ENCODE measurements at places on chromosomes 12 and 14.
A peak's percentile ranks its signal among the peaks of the same experiment; 100 is the strongest.

DNA sequence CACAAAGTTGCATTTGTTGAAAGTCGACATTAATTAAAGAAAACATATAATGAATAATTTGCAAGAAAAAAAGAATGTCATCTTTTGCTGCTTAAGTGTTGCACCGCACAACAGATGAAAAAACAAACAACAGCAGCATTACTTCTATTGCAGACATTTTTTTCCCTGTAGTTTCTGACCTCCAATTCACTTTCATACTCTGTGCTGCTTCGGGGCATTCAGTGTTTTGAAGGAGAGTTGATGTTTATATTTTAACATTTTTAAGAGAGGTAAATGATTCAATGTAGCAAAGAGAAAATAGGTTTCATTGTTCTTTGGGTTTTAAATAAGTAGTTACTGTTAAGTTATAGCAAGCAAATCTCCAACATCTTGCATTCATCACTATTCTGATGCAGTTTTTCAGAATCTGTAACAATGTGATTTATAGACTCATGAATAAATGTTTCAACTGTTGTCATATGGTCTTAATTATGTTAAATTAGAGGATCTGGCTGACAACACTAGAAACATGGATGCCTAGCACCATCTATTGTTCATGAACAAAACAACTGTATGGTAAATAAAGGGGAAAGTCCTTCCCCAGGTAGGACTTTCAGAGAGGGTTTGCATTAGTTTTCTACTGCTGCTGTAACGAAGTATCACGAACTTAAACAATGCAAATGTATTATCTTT lies 168.1 kb downstream of the BCAT1 start:
- DNase-seq = no peak

DNA sequence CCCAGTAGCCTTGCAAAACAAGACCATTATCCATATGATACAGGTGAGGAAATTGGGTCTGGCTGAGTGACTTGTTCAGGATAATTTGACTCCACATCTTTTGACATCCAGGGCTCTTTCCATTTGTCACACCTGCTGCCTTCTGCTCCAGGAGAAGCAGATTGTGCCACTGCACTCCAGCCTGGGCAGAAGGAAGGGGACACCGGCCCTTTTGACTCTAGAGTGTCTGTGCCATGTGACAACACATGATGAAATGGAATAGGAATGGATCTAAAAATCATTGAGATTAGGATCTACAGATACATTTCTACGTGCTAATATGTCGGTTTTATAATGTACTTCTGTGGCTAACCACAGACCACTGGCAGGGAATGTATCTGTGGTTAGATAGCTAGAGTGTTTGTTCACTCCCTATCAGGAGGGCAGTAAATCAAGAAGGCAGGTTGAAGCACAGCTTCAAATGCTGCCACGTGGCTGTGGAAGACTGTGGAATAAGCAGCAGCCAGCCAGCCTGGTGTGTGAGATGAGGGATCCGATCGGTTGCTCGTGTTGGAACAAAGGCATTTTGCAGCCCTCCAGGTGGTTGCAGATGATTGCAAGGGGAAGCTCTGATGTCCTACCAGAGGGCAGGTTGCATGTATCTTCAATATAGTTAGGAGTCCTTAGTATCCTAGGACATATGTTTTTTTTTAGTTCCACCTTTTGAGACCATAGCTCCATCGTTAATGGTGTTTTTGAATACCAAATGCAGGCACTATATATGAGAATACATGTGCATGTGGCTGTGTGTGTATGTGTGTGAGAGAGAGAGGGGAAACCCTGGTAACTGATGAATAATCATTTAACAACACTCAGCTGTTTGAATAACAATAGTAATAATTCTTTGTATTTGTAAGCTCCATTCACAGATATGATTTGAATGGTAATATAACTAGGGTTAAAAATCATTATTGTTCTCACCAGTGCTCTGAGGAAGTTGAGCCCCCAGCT lies 28.6 kb downstream of the EML1 start:
- no peak for DNase-seq

DNA sequence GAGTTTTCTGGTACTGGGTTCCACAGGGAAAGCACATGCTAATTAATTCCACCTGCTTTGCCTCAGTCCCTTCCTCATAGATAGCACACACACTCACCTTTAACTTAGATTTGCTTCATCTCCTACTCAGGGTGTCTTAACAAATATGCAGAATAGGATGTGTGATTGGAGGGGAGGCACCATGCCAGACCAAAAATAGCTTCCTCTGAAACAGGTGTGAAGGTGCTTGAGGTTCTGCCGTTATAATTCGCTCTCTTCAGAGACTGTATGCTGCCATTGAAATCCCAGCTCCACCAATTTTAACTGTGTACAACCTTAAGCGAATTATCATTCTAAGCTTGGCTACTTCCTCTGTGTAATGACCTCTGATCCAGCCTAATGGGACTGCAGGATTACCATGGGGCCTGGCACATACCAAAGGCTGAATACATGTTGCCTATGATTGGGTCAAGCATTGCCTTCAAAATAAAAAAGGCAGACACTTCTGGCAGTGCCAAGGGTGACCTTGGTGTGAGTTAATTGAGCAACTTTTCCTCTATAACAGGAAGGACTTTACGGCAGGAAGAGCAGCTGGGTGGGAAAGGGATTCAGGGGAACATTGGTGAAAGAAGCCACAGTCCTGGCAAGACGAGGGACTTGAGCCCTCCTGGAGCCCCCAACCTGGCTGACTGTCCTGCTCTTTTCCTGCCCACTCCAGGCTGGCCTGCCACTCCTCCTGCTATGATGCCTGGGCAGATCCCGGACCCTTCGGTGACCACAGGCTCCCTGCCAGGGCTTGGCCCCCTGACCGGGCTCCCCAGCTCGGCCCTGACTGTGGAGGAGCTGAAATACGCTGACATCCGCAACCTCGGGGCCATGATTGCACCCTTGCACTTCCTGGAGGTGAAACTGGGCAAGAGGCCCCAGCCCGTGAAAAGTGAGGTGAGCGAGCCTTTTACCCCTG lies 9.7 kb downstream of the JDP2 start:
- no peak for DNase-seq

GRCh38 chr14:95323917-95324316 lies 4.2 kb upstream of the CLMN start:
- DNase-seq = no peak

DNA sequence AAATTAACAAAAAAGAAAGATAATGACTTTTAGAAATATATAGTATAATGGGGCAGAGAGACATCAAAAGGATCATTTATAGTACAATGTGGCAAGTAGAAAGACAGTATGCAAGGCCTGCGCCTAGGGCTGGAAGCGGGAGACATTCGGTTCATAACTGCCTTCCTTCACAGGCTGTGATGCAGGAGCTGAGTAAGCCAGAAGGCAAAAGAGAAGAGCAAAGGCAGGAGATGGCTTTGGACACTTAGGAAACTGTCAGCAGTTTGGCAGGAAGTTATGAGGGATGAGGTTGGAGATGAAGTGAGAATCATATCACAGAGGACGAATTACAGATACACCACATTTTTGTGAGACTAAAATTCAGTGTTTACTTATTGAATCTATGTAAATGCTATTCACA lies 97.8 kb downstream of the EPS8 start:
- DNase-seq = no peak

- DNase-seq = no peak
Measured at GRCh38 chr12:118219772-118220171, 83.8 kb downstream of the PEBP1 start.

DNA sequence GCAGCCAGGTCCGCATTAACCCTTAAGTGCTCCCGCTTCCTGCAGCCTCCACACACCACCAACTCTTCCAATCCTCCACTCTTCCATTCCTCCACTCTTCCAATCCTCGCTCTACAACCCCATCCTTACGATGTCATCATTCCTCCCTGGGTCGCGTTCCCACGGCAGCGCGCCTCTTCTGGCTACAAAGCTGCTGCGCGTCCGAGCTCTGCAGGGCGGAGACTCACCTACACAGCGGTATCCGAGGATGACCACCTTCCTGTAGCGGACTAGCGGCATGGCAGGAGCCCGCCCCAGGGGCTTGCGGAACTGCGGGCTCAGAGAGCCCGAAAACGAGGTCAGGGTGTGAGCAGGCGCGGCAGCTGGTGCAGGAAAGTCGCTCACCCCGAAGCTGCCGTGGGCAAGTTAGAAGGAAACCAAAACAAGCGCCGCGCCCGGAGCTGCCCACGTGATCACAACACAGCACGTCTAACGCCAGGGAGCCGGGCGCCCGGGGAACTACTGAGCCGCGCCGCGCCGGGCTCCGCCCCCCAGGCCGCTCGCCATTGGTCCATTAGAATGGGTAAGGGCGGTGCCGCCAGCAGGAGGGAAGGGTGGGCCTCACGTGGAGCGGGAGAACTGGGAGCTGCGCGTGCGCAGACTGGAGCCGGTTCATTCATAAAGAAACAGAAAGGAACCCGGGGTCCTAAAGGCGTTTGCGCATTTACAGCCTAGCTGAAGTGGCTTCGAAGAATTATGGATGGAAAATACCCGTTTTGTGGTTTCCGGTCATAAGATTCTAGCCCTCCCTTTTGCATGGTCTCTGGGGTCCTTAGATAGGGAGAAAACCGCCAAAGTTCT lies at the start of gene RHEBL1:
TSS of gene RHEBL1 (minus strand) at position 473 of the 840 bp plus-strand sequence. CDS start at position 279, 194 bp downstream.
- DNase-seq = peak; percentile 100

DNA sequence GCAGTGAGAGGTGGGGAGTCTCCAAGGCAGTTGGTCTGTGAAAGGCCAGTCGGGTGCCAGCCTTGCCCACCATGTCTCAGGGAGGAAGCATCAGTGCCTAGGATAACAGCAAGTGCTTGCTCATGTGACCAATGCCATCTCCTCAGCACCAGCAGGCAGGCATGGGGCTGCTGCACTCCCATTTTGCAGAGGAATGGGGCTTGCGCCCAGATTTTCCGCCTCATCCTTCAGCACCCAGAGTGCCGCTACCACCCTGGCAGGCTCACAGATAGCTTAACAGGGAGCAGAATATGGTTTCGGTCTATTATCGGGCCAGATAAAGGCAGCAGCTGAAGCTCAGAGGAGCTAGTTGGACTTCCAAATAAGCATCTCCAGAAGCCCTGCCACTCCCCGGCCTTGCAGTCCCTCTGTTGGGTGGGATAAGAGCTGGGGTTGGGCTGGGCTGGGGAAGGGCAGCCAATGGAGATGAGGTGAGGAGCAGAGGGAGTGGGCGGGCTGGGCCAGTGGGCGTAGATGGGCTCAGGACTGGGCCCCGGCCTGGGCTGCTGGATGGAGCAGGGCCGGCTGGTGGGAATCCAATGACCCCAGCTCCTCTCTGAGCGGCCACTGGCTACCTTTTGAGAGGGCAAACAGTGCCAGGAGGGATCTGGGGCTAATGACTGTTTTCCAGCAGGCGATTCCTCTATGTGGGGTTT lies 8.4 kb upstream of the KRT80 start:
- DNase-seq = no peak

DNA sequence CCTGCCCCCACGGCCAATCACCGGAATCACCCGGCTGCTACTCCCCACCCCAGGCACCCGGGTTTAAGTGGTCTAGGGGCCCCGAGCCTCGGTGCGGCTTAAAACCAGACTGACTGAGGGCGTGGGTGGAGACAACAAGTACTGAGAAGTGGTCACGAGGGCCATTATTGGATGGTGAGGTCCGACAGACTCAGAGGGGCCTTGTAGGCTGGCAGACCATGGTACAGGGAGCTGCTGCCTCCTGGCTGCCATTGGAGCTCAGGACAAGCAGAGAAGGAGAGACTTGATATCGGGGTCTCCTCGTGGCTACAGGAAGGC lies 54.1 kb downstream of the FBRSL1 start:
- no peak for DNase-seq

DNA sequence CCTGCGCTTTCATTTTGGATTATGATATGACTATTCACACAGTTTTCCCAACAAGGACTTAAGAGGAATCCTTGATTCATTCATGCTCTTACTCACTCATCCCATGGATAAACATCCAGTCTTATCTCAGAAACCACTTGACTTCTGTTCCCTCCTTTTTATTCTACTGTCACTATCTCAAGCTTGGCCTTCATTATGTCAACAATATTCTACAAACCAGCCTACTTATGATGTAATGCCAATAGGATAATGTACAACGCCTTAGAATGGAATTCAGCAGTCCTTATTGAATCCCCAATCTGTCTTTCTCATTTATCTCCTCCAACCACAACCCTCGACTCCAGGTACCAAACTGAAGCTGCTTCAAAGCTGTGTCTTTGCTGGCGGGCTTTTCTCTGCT lies 448.5 kb downstream of the PDZRN4 start:
- no peak for DNase-seq

DNA sequence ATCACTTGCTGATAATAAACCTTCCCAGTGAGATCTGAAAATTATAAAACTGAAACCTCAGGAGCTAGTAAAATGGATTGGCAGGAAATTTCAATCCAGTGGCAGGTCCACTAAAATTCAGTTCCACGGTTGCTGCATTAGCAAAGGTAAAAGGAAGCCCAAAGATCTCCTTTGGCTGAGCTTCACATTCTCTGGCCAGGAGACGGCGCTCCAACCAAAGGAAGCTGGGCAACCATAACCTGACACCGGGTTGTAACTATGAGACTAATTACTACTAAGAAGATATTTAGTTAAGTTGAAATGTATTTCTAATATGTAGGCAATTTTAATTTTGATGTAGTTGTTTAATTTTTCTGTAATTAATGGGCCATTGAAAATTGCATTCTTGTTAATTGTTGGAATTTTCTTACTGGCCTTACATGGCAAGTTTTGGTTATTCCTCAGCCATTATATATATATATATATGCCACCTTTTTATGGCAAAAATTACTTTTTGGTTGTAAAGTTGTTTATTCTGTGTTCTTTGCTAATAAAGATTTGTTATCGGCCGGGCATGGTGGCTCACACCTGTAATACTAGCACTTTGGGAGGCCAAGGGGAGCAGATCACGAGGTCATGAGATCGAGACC lies 17.0 kb downstream of the OR8S1 start:
- peak; percentile 76 for DNase-seq

All from activated effector memory CD4-positive, alpha-beta T cell treated with anti-CD3 and anti-CD28 coated beads, Interleukin-2, amount 50 U/mL, for 16 hours (primary cell).